Effector memory CD8-positive, alpha-beta T cell (primary cell): ENCODE measurements at places on chromosomes 5 and 9.

DNA sequence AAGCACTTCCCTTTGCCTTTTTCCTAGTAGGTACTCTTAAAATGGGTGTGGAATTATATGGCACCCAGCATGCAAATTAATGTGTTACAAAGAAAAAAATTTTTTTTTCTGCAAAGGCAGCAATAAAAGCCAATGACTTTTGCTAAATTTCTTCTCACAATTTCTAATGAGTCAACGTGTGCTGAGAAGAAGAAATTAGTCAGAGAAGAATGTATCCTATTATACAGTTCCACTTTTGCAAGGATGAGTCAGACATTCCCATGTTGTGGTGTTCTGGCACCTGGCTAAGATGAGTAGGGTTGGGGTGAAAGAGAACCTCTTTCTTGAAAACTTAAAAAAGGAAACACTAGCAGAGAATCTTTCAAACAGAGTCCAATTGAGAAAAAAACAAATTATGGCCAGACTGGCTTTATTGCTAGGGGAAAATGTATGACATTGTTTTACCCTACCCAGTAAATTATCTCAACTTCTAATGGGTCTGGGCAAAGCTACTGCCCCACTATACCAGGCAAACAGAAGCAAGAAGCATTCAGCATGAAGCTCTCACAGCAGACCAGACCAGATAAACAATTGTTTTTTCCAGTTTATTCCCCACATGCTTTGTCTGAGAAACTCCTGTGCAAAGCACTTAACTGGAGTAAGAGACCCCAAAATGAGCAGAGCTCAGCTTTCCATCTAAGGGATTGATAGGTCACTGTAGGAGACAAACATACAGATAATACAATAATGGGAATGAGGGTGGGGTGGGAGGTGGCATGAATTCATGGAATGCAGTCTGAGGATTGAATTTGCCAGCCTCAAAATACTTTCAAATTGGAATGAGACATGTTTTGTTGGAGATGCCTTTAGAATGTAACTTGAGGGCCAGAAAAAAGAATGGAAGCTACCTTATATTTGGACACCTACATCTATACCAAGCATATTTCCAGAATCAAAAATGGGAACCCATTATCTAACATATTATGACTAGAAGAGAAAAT lies 220.8 kb upstream of the RFX3 start:
- DNase-seq = no peak

GRCh38 chr5:350355-350754 lies 28.8 kb downstream of the AHRR start:
- no peak for DNase-seq

DNA sequence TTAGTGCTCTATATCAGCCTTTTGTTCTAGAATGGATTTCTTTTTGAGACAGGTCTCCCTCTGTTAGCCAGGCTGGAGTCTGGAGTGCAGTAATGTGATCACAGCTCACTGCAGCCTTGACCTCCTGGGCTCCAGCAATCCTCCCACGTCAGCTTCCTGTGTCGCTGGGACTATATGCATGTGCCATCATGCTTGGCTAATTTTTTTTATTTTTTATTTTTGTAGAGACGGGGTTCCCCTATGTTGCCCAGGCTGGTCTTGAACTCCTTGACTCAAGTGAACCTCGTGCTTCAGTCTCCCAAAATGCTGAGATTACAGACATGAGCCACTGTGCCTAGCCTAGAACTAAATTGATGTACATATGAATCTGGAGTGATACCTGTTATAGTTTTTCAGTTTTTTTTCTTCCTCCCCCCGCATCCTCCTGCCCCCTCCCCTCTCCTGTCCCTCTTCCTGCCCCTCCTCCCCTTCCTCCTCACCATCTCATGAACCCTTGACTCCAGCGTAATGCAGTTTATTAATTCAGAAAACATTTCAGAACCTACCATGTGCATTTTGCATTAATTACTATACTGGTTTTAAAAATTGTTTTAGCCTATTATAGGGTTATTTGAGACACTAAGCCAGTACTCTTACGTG lies 37.4 kb upstream of the TNFAIP8 start:
- no peak for DNase-seq

DNA sequence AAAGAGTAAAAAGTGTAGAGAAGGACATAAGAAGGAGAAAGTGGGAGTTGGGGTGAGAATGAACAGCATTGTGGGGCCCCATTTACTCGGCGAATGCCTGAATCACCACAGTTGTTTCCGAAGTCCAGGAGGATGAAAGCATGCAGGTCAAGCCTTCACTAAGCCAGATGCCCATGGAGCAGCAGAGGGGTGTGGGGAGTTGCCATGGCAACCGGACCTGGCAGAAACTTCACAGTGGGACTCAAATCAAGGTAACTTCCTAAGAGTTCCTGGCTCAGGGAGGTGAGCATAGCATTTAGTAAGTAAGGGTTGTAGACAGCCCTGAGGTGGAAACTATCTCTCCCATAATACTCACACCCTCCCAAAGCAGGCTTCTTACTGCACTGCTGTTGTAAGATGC lies 357.1 kb downstream of the TRIM32 start:
- no peak for DNase-seq

DNA sequence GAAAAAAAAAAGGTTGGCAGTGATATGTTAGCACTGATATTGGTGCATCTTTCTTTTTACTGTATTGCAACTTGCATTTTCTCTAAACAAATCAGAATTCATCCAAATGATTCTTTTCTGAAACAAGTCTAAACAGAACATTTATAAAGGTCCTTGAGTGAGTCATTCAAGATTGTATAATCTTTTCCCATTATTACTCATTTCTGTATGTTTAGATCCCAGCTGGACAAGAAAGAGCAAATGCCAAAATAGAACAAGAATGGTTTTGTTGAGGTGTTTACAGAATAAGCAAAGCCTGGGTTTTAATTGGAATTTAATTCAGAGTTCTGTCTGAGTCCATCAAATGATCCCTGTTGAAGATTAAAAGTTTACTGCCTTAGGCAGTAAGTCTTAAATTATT lies 112.3 kb downstream of the VCAN start:
- no peak for DNase-seq

DNA sequence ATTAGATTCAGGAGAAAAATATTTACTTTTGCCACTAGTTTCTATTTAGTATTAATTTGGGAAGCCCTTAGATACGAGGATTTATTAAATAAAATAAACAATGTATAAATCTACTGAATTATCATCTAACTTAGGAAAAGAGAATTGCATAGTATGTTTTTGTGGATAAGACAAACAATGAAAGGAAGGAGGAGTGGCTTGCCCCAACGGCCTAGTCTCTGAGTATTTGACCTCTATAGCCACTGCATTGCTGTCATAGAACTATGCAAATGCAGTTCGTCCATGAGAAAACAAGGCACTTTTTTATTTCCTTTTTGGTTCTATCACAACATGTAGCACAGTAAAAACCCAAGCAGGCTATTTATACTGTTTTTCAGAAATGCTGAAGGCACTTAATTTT lies 321.2 kb upstream of the CCNH start:
- no peak for DNase-seq

DNA sequence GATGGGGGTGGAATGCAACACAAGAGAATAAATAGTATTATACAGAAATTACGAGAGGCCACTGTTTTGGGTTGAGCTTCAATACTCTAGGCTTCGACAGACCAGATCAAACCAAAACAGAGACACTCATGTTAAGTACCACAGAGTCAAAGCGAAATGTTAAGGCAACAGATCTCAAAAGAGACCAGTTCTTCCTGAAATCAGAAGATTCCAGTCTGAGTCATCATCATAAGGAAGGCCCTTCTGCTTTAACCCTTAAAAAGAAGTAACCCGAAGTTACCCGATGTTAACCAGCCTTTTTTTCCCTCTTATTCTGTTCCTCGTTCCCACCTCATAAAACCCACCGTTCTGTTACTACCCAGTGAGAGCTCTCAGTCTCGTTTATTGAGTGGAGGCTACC lies 75.9 kb downstream of the SFXN1 start:
- no peak for DNase-seq

DNA sequence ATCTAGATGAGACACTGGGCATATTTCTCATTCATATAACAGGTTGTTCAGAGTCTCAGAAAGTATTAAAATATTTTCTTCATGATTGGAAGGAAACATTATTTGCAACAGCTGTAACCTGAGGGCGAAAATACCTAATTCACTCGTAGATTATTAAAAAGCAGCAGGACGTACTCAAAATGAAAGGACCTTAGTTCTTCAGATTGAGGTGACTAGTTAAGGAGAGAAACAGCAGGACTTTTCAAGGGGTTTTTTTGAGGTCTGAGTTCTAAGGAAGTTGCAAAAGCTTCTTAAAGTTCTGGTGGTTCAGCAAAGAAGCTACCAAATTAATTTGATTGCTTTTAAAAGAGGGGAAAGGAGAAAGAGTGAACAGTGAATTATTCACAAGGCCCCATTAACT lies 174.9 kb downstream of the TMEM161B start:
- DNase-seq = no peak

DNA sequence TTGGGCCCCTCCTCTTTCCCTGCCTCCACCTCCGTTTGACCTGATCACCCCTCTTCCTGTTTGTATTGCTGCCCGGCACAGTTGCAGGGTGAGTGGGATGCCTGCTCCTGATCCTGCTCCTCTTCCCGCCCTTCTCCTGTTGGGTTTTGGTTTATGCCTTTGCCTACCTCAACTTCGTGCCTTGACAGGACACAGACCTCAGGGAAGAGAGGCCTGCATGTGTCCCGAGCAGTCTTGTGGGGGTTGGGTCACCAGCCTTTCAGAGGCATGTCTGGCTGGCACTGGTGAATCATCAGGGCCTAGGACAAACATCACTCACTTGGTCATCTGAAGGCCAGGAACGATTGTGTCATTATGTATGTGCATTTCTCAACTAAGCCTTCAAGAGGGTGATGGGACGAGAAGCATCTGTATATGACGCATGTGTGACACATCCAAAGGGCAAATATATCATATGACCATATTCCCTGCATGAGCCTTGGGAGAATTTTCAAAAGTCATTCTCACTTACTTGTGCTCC lies 56.9 kb downstream of the NPR3 start:
- DNase-seq = no peak

GRCh38 chr5:103919506-103919905 lies 356.9 kb upstream of the NUDT12 start:
- no peak for DNase-seq

DNA sequence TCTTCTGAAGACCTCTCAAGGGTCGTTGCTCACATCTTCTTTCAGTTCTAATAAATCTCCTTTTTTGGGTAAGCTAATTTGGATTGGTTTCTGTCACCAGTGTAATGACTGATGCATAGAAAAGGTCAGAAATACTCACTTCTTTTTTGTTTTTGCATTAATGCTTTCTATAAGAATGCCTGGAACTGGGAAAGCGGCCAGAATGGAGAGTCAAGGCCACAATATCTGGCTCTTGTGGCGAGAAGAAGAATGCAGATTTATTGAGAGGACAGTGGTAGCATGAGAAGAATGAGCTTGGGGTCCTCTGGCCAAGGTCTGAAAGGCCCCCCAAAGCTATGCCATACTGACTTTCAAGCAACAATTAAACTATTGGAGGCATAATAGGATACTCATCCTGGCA lies 88.0 kb upstream of the SLC12A2 start:
- DNase-seq = no peak

DNA sequence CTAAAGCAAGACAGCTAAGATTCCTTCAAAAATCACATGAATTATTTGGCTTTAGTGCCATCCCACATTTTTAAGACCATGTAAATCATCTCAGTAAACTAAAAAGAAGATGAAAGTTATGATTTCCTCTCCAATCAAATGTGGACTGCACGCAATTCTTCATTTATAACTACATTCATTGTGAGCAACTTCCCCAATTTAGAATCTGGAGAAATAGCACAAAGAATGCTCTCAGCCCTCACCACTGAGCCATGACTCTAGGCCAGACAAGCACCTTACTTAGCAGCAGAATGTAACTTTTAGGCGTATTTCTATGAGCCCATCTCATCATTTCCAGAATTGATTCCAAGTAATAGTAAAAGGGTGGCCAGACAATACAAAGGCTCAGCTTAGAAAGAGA lies 616.6 kb downstream of the TLE1 start:
- no peak for DNase-seq

DNA sequence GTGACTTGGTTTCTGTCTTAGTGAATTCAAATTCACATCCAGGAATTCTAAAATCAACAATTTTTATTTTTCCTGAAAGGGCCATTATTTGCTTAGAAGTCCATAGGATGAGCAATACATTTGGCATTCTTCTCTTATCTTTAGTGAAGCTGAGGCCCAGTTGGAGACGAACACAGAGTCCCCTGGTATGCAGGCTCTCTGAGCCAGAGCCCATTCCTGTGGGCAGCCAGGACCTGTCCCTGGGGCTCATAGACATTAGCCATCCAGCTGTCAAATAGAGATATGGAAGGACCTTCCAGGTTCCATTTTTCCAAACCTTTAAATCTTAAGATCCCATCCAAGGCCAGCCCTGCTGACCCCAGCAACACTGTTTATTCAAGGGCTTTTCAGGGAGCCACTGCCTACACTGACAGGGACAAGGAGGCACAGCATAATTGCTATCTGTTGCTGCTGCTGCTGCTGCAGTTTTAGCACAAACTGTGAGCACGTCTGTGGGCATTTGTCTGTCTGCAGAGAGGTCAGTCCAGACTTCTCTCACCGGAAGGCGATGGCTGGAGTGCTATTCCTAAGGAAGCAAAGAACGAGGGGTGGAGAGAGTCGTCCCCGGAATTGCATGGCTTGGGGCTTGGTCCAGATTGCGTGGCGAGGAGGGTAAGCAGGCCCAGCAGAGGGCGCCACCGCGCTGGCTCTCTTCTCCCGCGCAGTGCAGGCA lies 639.0 kb downstream of the CCDC171 start:
- no peak for DNase-seq

DNA sequence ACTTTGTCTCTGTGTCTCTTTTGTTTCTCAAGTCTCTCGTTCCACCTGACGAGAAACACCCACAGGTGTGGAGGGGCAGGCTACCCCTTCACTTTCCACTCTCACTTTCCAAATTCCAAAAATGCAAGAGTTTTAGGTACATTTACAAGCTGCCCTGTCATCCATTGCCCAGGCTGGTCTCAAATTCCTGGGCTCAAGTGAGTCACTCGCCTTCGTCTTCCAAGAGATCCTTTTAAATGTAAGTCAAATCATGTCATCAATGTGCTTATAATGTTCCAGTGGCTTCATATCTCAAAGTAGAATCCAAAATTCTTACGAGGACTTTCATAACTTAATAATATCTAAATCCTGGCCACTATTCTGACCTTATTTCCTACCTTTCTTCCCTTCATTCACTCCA lies 20.4 kb upstream of the UGCG start:
- no peak for DNase-seq

- no peak for DNase-seq
Measured at GRCh38 chr5:96087939-96088338, 126.3 kb upstream of the ELL2 start.

DNA sequence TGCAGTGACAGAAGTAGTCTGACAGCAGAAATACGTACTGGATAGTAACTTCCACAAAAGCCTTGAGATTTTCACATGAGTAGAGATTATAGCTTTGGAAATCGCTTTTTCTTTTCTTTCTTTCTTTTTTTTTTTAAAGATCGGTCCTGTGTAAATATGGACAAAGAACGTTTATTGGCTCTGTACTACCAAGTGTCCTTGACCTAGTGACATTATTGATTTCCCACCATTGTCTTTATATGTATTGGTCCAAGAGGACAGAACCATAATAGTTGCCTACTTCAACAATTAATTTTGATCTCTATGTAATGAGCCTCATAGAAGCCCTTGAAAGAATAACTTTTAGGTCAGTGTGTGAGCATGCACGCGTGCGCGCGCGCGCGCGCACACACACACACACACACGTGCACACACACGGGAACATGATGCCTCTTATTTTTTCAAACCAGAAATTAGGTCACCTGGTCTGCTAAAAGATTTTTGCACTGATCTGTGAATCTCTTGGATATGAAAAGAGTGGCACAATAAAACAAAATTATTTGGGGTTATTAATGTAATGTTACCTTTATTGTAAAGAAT lies 516.8 kb downstream of the PSAT1 start:
- no peak for DNase-seq
